Trophoblast cell (in vitro differentiated cells and primary cell): ENCODE measurements at places on chromosomes 5 and 9.

DNA sequence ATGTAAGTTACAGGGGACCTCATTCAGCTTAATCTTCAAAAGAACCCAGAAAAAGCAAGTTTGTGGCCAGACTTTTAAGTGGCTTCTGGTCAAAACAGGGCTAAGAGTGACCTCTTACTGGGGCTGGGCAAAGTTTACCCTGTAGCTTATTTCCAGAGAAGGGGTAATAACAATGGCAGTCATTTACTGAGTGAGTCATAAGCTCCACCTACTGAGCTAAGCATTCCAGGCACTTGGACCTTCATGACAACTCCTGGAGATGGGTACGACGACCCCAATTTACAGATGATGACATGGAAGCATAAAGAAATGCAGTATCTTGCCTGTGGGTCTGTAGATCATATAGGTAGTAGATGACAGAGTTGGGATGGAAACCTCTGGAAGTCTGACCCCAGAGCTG lies 4.7 kb upstream of the GPR151 start:
- no peaks in the 10 kb centered on the region for H3K36me3 ChIP-seq
- DNase-seq: no peak
- H3K27ac ChIP-seq: no peak overlapping the region

- no peaks in the 10 kb centered on the region for H3K36me3 ChIP-seq
- no peaks in the 10 kb centered on the region for H3K27me3 ChIP-seq
- peaks cover 18% of the 10 kb centered on the region for H3K4me1 ChIP-seq
- DNase-seq: peak; percentile 22
- H3K27ac ChIP-seq: no peak overlapping the region
Observed at GRCh38 chr5:112479418-112479817, 60.3 kb upstream of the EPB41L4A start.

DNA sequence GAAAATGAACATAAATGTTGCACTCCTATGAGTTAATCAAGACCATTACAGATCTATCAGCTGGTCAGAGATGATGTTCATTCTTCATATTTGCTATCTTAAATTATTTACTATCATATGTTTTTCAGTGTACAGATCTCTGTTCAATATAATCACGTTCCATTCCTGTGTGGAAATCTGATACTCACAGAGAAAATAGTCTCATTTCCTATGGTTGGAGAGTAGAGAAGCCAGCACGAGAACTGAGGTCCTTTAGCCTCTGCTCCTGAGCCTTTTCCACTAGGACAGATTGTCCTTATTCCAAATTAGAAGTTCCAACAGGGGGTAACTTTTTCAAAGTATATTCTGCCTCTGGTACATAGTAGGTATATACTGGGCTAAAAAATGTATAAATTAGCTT lies 29.2 kb downstream of the UGCG start:
- no peak for DNase-seq
- no peaks in the 10 kb centered on the region for H3K27me3 ChIP-seq
- H3K4me1 ChIP-seq: no peaks in the 10 kb centered on the region
- no peak overlapping the region for H3K27ac ChIP-seq
- H3K4me3 ChIP-seq: no peak overlapping the region

DNA sequence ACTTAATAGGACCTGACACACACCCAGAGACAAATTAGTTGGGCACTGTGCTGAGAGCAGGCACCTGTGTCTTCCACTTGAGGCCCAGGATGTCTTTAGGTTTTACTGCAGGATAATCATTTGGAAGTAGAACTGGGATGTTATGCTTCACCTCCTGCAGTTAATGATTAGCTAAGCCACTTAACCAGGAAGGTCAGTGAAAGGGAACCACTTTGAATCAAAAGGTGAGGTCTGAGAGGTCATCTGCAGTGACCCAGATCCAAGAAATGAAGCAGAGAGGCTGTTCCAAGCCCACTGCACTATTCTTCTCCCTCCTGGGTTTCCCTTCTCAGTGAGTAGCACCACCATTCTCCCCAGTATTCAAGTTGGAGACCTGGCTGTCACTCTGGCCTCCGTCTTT lies 110.5 kb downstream of the SNX18 start:
- H3K27ac ChIP-seq: no peak overlapping the region
- H3K36me3 ChIP-seq: no peaks in the 10 kb centered on the region
- no peak for DNase-seq
- no peaks in the 10 kb centered on the region for H3K4me1 ChIP-seq
- H3K4me3 ChIP-seq: no peak overlapping the region

GRCh38 chr5:74617202-74617601 lies 23.3 kb downstream of the ENC1 start:
- no peak overlapping the region for H3K4me3 ChIP-seq
- H3K36me3 ChIP-seq: no peaks in the 10 kb centered on the region
- H3K27me3 ChIP-seq: no peaks in the 10 kb centered on the region
- DNase-seq: no peak
- no peaks in the 10 kb centered on the region for H3K4me1 ChIP-seq
- H3K27ac ChIP-seq: no peak overlapping the region

DNA sequence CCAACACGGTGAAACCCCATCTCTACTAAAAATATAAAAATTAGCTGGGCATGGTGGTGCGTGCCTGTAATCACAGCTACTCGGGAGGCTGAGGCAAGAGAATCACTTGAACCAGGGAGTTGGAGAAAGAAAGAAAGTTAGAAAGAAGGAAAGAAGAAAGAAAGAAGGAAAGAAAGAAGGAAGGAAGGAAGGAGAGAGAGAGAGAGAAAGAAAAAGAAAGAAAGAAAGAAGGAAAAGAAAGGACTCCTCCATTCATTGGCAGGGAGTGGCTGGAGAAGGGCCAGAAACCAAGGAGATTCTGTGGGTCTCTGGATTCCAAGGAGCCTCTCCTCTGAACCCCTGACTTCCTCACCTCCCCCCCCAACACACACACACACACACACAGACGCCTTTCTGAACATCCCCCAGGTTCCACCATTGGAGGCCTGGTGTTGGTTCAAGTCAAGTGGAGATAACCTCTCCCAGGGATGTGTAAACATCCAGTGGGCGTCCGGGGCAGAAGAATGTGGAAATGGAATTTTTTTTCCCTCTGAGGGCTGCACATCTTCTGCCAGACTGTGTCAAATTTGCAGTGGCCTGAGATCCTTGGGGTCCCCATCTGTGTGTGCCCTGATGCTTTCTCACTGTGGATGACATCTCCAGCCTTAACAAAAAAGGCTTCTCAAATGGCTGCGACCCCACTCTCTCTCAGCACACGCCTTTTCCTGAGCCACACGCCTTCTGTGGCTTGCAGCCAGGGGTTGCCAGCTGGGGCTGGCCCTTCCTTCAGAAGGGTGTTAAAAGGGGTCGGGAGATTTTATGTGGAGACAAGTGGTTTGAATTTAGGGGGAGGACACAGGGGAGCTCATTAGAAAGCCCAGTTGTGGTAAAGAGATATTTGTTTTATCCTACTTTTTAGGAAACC lies 109.3 kb upstream of the HAND1 start:
- peaks cover 22% of the 10 kb centered on the region for H3K4me1 ChIP-seq
- H3K27ac ChIP-seq: peak overlapping the region; percentile 33
- no peak overlapping the region for H3K4me3 ChIP-seq
- no peaks in the 10 kb centered on the region for H3K36me3 ChIP-seq
- no peak for DNase-seq

GRCh38 chr9:89635816-89636215 lies 31.0 kb downstream of the GADD45G start:
- peak; percentile 96 for DNase-seq
- H3K36me3 ChIP-seq: no peaks in the 10 kb centered on the region
- H3K27ac ChIP-seq: no peak overlapping the region
- no peak overlapping the region for H3K4me3 ChIP-seq
- peaks cover 22% of the 10 kb centered on the region for H3K4me1 ChIP-seq

GRCh38 chr9:37966412-37967013 lies 62.6 kb upstream of the SLC25A51 start:
- H3K4me3 ChIP-seq: no peak overlapping the region
- no peak for DNase-seq
- peaks cover 13% of the 10 kb centered on the region for H3K4me1 ChIP-seq
- H3K36me3 ChIP-seq: peaks cover 33% of the 10 kb centered on the region

- no peak overlapping the region for H3K4me3 ChIP-seq
- H3K27ac ChIP-seq: no peak overlapping the region
- no peaks in the 10 kb centered on the region for H3K27me3 ChIP-seq
- no peaks in the 10 kb centered on the region for H3K4me1 ChIP-seq
- H3K36me3 ChIP-seq: peaks cover 31% of the 10 kb centered on the region
- DNase-seq: no peak
Observed at GRCh38 chr9:37503736-37504135, 18.0 kb downstream of the POLR1E start.

DNA sequence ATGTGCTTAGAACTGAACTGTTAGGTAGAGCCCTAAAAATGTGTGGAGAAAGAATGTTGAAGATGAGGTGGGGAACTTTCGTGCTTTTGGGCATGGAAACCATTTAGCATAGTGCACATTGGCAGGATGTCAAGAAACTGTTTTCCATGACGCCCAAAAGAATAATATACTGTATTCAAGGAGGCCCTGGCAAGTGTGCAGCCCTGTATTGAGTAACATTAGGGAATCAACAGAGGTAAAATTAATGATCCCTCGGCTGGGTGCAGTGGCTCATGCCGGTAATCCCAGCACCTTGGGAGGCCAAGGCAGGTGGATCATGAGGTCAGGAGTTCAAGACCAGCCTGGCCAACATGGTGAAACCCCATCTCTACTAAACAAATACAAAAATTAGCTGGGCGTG lies 20.9 kb upstream of the PLIN2 start:
- no peak overlapping the region for H3K27ac ChIP-seq
- H3K36me3 ChIP-seq: no peaks in the 10 kb centered on the region
- H3K4me1 ChIP-seq: no peaks in the 10 kb centered on the region
- H3K4me3 ChIP-seq: no peak overlapping the region
- no peaks in the 10 kb centered on the region for H3K27me3 ChIP-seq
- DNase-seq: no peak

DNA sequence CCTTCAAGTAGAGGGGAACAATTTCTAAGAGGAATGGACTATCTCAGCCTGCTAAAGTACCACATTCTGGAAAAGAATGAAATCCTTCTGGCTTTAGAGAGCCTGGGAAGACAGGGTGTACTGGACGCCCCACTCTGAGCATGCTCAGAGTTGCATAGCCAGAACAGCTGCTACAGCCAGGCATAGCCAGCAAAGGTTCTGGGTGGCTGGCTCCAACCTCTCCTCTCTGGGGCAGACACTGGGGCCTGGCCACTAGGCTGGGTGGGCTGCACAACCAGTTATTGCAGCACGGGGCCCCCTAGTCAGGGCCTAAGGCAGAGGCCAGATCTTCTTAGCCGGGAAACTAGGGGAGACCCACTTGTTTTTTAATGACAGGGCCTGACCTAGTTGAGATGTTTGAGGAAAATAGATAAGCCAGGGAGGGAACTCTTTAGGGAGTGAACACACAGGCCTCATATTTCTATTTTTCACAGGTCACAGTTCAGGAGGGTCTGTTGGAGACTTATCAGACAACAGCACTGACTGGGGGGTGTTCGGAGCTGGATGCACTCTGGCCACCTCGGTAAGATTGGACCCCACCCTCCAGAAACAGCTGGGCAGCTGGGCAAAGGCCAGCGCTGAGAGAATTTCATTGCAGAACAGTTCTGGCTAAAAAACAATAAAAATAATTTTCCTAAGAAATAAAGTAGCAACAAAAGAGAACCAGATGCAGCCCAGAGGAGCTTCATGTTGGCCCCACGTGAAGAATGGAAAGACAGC lies 142.9 kb downstream of the LPAR1 start:
- no peaks in the 10 kb centered on the region for H3K36me3 ChIP-seq
- H3K4me3 ChIP-seq: no peak overlapping the region
- no peak overlapping the region for H3K27ac ChIP-seq

DNA sequence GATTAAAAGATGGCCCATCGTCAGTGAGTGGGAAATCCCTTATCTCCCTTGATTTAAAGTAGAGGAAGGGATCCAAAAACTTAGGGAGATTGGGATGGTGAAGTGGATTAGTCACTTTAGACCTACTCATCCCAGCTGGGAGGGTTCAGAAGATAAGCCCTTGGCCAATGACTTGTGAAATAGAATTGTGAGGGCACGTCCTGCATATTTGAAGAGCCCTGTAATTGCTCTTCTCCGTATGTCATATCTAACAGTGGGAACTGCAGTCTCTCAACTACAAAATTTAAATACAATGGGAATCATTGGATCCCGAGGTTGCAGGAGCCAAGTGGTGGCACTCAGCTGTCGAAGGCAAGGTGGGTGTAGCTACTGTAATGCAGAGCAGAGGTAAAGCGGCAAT lies 65.4 kb upstream of the C9orf72 start:
- H3K27ac ChIP-seq: no peak overlapping the region
- DNase-seq: no peak
- no peaks in the 10 kb centered on the region for H3K36me3 ChIP-seq
- no peak overlapping the region for H3K4me3 ChIP-seq
- no peaks in the 10 kb centered on the region for H3K27me3 ChIP-seq

GRCh38 chr5:9971301-9971700 lies 278.4 kb downstream of the ATPSCKMT start:
- no peaks in the 10 kb centered on the region for H3K27me3 ChIP-seq
- H3K36me3 ChIP-seq: no peaks in the 10 kb centered on the region
- H3K4me1 ChIP-seq: peaks cover 5% of the 10 kb centered on the region
- DNase-seq: peak; percentile 51
- H3K4me3 ChIP-seq: no peak overlapping the region

- H3K36me3 ChIP-seq: no peaks in the 10 kb centered on the region
- no peak overlapping the region for H3K4me3 ChIP-seq
Observed at GRCh38 chr9:137500666-137501397, 41.7 kb upstream of the NSMF start.

DNA sequence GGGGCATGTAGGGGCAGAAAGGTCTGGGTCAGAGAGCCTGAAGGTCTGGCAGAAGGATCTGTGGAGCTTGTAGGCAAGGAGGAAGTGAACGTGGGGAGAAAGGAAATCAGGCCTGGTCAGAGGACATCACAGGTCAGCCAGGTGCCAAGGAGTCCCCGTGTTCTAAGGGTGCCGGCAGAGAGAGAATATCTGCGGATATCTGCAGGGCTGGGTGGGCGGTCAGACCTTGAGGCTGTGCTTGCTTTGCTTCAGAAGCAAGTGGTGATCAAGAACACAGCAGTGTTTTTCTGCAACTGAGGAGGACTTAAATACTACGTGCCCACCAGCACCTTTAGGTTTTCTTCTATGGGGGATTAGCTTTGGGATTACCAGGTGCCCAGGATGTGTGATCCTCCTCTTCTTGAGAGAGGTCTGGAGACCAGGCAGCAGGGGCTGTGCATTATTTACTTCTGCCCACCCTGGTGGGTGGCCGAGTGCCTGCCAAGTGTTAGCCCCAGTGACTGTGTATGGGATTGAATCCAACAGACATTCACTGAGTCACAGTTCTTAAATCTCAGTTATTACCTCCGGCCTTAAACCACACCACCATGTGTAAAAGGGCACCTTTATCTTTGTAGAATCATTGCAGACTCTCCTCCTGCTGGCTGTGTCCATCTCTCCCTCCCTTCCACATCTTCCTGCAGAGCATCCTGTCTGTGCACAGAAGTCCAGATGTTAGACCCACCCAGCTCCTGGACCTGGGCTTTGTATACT lies 12.5 kb upstream of the SHB start:
- H3K4me1 ChIP-seq: no peaks in the 10 kb centered on the region
- DNase-seq: no peak
- no peak overlapping the region for H3K4me3 ChIP-seq
- no peaks in the 10 kb centered on the region for H3K36me3 ChIP-seq
- H3K27ac ChIP-seq: no peak overlapping the region
- H3K27me3 ChIP-seq: no peaks in the 10 kb centered on the region

GRCh38 chr5:120479066-120479465 lies 15.0 kb downstream of the PRR16 start:
- DNase-seq: no peak
- H3K4me1 ChIP-seq: no peaks in the 10 kb centered on the region
- no peaks in the 10 kb centered on the region for H3K27me3 ChIP-seq
- no peak overlapping the region for H3K4me3 ChIP-seq

- no peaks in the 10 kb centered on the region for H3K27me3 ChIP-seq
- peak; percentile 91 for DNase-seq
- peaks cover 6% of the 10 kb centered on the region for H3K4me1 ChIP-seq
- H3K27ac ChIP-seq: no peak overlapping the region
- H3K4me3 ChIP-seq: no peak overlapping the region
Observed at GRCh38 chr9:35029241-35029640, 39.7 kb downstream of the DNAJB5 start.
